ENCODE measurements at places on chromosomes 3 and 15. TPM values are rescaled to one million over a fixed set of nuclear protein-coding genes. Genes with fewer than 3 reads are reported as not detected.

Gene SPTSSB
- total RNA-seq = under 0.01 TPM

Gene MSL2
- 4.5 TPM for total RNA-seq

Gene ROPN1
- total RNA-seq = not detected

Gene PROS1
- total RNA-seq = 17.9 TPM

Gene RABL3
- 14.3 TPM for total RNA-seq

Gene MYO5C
- total RNA-seq = 0.16 TPM

Gene RHOV
- total RNA-seq = not detected

Gene NLGN1
- 2.9 TPM for total RNA-seq

Gene LMAN1L
- total RNA-seq = not detected

Gene NCBP2
- 68.9 TPM for total RNA-seq

Gene NR1I2
- under 0.01 TPM for total RNA-seq

Gene ITIH1
- total RNA-seq = not detected

Gene ABHD14A
- total RNA-seq = 11.0 TPM

Gene OCA2
- total RNA-seq = not detected

Gene CLDN11
- 632 TPM for total RNA-seq

Gene PIGX
- 6.5 TPM for total RNA-seq

Gene TM4SF18
- total RNA-seq = under 0.01 TPM

Gene SLC51B
- total RNA-seq = 1.0 TPM

Gene DAPK2
- 1.2 TPM for total RNA-seq

Gene KNG1
- total RNA-seq = not detected

Gene SLC27A2
- total RNA-seq = not detected

Measured in bronchial smooth muscle cell (primary cell).